OCI-M1 (cell line): ENCODE measurements at places on chromosomes 4 and X.

DNA sequence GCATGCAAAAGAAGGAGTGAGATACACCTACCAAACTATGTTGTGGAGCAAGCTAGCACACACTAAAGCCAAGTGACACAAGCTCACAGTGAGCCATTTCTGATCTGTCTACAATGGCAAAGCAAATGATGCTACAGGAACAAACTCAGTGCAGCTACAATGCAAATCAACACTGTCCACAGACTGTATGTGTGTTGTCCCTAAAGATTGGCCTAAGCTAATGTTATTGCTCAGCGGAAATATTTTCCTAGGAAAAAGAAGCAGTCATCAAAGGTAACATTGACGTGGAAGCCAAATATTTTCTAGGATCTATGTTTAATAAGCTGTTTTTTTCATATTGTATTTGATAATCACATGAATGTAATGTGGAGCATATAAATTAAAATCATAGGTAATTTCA, 34.7 kb upstream of the HPGDS start:
- DNase-seq = no peak

DNA sequence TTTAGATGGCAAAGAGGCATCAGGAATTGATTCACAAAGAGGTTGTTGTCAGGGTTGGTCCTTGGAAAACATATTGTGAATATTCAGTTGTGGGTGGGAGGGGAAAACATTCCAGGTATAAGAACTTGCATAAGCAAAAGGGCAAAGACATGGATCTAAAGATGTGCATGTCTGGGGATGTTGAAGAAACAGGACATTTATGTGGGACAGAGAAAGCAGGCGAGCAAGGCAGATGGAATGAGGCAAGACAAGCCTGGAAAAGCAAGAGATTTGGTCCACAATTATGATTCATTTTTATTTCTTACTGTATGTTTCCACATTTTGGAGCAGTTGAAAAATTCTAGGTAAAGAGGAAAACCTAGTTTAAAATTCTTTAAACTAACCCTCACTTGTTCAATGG, 134.9 kb upstream of the CXXC4 start:
- DNase-seq = no peak

GRCh38 chr4:118410138-118410537, 57.3 kb upstream of the PRSS12 start:
- no peak for DNase-seq

- no peak for DNase-seq
These were observed 281.8 kb upstream of the TEX13A start for GRCh38 chrX:105502336-105502735.

GRCh38 chr4:87073199-87074120, 138.6 kb downstream of the AFF1 start:
- DNase-seq = peak; percentile 21
